Hypothalamus (tissue), 51 donors: ENCODE measurements at places on chromosomes 16 and 17.

GRCh38 chr17:73821665-73822064, 177.4 kb upstream of the SDK2 start:
- no peak for DNase-seq

- no peak for DNase-seq
Measured at GRCh38 chr17:75816693-75817092, 27.5 kb downstream of the UNC13D start.

- DNase-seq = no peak
Measured at GRCh38 chr17:83109793-83110645, 30.6 kb downstream of the METRNL start.

DNA sequence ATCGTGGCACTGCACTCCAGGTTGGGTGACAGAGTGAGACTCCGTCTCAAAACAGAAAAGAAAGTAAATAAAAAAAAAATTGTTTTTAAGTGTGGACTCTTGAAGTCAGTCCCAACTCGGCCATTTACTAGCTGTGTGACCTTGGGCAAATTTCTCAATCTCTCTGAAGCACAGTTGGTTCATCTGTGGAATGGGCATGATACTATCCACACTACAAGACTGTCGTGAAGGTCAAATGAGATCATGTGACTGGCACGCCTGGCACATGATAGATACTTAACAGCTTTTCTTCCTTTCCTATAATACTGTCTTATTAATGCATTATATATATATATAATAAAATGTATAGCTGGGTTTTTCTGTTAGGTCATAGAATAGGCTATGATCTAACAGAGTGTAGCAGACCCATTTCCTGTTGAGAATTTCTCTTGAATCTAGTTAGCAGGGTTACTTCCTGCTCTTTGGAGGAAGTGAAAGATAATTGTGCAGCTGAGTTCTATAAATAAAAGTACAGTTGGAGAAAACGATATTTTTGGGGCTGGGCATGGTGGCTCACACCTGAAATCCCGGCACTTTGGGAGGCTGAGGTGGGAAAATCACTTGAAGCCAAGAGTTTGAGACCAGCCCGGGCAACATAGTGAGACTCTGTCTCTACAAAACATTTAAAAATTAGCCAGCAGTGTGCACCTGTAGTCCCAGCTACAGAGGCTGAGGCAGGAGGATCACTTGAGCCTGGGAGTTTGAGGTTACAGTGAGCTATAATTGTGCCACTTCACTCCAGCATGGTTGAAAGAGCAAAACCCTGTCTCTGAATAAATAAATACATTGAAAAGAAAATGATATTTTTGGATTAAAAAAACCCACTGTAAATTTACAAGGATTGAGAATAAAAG, 7.3 kb downstream of the MILR1 start:
- no peak for DNase-seq

DNA sequence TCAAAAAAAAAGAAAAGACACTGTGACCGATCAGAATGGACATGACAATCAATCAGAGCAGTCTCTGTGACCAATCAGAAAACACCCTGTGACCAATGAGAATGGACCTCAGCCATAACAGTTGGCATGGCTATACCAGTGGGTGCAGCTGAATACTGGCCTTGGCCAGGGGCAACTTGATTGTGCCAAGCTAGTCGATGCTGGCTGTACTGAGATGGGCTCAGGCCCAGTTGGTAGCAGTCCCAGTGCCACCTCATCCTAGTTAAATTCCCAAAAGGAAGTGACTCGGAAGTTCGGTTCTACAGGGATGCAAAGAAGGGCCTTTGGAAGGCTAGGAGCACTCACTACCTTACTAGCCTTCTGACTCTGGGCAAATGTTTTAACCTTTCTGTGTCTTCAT, 37.2 kb upstream of the BCO1 start:
- peak; percentile 4 for DNase-seq
